ENCODE measurements at places on chromosomes 12 and 14.

GRCh38 chr14:20380681-20381080 lies 32.6 kb downstream of the TEP1 start:
- no peak for DNase-seq

GRCh38 chr12:50038336-50038735 lies 13.0 kb upstream of the RACGAP1 start:
- no peak for DNase-seq

DNA sequence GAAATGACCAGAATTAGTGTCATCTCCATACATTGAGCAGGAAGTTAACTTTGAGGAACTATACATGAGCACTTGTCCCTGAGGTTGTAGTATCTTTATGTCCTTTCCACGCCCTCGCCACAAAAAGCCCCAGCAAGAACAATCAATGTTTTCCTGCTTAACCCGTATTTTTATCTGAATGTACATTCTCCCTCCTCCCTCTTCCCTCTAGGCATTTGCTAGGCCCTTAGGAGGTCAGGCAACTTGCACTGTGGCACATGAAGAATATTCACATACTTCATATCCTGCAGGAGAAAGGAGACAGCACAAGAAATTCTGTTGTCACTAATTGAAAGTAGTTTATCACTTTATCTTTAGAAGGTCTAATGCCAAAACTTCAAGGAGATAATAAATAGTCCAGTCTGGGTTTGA lies 18.1 kb upstream of the DUSP6 start:
- DNase-seq, result no peak

GRCh38 chr14:68551045-68551683 lies 241.7 kb downstream of the ZFP36L1 start:
- no peak for DNase-seq

DNA sequence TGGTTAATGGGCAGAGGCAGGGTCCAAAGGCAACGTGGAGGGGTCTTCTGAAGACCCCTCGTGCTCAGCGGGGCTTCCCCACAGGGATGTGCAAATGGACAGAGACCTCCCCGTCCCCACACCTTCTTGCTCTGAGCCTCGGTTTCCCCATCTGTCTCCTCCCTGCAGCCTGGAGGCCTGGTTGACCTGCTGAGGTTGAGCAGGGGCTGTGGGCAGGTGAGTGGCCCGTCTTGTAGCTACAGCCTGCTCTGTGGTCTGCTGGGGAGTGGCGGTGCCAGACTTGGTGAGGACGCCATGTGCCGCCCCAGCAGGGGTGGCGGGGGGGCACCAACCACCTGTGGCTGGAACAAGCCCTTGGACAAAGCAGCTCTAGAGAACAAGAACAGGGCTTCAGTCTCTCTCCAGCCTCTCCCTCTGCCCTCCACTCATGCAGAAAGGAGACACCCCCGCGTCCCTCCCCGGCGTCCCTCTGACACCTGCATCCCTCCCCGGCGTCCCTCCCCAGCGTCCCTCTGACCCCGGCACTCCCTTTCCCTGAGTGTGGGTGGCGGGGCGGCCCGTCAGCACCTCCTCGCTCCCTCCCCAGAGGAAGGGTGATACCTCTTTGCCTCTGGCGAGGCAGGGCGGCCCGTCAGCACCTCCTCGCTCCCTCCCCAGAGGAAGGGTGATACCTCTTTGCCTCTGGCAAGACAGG lies 83.7 kb downstream of the NOC4L start:
- DNase-seq, result no peak

DNA sequence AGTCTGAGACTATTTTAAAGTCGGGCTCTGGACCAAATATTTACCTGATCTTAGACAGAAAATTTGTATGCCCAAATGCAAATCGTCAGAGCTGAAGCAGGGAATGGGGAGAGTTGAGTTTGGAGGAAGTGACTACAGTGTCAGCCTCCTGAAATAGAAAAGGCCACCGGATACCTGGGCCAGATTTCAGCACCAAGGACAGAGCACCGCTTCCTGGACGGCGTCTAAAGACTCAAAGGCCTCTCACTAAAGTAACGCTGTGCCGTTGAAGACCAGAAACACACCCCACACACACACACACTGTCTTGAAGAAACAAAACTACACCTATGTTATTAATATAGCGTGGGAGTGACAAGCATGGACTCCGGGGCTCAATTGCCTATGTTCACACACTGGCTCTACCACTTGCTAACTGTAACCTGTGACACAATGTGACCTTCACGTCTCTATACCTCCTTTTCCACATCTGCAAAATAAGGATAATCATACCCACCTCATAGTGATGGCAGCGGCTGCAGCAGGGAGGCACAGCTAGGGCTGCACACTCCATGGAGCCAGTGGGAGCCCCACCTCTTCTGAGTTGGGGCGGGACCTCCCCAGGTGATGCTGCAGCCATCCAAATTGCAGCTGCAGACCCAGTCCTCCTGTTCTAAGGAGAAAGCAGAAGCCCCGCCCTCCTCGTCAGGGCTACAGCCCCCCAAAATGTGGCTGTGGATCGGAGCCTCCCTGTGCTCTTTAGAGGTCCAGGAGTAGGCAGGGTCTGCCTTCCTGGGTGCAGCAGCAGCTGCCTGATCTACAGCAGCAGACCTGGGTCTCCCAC lies 35.6 kb downstream of the KRT76 start:
- no peak for DNase-seq

GRCh38 chr12:1272142-1272541 lies 281.1 kb downstream of the ERC1 start:
- DNase-seq, result no peak

DNA sequence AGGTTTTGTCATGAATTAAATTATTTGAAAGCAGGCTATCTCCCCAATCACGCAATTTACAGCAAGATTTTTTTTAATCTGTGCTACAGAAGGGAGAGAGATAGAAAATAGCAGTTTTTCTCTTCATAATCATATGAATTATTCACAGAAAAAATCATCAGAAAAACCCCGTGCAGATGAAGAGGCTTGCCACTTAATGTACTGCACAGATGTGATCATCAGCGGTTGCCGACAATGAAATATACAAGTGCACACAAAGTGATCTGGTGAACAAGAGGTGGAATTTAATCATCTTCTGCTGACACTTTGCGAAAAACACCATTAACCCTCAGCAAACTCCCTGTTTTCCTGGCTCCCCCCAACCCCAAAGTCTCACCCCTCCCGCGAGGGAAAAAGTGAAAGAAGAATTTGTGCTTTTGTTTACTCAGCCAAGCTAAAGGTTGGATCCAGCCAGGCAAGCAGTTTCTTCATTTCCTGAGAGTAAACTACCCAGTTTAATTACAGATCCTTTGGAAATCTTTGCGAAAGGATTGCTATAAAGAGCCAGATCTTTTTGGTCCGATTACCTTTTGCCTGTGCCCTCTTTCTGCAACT lies 3.1 kb upstream of the LMO3 start:
- DNase-seq, result no peak

DNA sequence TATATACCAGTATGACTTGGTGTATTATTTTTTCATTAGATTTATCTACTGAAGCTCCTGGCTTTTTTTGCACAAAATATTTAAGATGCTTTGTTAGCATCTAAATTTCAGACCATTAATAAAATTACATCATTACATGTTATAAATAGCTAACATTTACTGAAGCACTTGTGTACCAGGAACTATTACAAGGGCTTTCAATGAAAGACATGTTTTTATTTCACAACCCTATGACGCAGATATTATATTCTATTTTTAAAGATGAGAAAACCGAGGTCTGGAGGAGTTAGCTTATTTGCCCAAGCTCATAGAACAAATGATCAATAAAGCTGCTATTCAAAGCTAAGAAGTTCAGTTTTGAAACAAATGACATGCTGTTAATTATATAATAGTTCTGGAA lies 420.4 kb upstream of the DCN start:
- no peak for DNase-seq

DNA sequence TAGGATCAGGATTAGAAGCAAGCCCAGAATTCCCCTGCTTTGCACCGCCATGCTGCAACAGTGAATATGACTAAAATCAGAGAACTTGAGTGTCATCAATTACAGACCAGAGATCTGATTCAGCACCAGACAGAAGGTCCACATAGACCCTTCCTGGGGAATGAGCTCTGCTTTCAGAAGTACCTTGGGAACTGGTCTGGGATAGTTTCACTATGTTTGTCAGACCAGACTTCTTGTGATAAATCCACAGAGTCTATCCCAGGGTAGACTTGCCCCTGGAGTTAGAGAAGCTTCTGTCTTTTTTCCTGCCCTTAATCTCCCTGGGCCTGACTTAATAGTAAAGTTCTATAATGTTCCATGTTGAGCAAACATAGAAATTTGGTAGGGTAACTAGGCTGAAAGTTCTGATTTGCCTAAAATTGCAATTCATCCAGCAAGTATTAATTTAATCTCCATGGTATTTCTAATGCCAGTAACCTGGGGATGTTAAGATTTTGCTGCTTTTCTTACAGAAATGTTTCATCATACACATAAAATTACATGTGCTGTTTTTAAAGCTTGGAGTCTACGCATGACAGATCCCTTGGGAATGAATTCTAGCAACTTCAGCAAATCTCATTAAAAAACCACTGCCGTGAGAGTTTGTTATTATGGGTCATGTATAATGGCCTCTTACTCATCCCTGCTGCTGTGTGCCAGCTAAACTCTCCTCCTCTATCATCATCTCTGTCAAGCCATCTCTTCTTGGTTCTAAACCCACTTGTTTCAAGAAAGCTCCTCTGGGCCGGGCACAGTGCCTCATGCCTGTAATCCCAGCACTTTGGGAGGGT lies 61.3 kb upstream of the METAP2 start:
- DNase-seq, result no peak

GRCh38 chr12:52602552-52602951 lies 1.3 kb upstream of the KRT72 start:
- no peak for DNase-seq

DNA sequence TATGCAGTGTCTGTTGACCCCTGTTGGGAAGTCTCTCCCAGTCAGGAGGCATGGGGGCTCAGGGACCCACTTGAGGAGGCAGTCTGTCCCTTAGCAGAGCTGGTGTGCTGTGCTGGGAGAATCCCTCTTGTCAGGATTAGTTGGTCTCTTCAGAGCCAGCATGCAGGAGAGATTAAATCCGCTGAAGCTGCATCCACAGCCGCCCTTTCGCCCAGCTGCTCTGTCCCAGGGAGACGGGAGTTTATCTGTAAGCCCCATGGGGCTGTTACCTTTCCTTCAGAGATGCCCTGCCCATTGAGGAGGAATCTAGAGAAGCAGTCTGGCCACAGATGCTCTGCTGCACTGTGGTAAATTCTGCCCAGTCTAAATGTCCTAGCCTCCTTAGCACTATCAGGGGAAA lies 13.1 kb upstream of the KLRC1 start:
- DNase-seq, result no peak
